ENCODE measurements at places on chromosomes 7 and 10.

- no peak for DNase-seq
These were observed 15.4 kb downstream of the COL13A1 start for GRCh38 chr10:69817078-69817581.

- no peak for DNase-seq
These were observed 800.0 kb downstream of the LRMDA start for GRCh38 chr10:76231286-76231934.

DNA sequence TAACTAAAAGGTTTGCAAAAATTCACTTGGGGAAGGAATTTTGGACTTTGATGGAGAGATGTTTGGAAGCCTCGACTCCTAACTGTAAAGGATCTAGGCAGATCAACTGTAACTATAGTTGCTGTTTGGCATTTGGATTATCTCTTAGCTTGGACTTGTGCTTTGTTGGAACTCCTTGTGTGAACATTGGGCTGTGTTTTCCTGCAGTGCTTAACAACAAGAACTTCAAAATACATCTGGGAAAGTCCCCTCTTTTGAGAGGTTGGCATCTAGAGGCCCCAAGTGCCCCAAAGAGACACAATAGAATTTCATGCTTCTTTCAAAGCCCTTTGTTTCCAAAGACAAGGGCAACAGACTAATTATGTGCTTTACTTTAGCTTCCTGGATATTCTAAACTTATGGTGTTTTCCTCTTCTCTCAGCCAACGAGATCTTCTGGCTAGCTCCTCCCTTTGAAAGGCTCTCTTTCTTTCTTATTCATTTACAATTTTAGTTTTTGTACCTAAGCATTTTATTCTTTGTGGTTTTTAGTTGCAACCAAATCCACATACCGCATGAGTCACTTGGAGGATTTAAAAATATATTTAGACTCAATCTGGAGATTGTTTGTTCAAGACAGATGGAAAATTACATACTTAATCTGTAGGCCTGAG, 11.6 kb downstream of the ABCA13 start:
- no peak for DNase-seq

GRCh38 chr10:63929831-63930467, 408.7 kb downstream of the REEP3 start:
- DNase-seq, result no peak

GRCh38 chr7:47649919-47650318, 68.0 kb upstream of the TNS3 start:
- DNase-seq, result no peak

- DNase-seq, result no peak
These were observed 5.0 kb downstream of the LDB3 start for GRCh38 chr10:86673216-86673826.

DNA sequence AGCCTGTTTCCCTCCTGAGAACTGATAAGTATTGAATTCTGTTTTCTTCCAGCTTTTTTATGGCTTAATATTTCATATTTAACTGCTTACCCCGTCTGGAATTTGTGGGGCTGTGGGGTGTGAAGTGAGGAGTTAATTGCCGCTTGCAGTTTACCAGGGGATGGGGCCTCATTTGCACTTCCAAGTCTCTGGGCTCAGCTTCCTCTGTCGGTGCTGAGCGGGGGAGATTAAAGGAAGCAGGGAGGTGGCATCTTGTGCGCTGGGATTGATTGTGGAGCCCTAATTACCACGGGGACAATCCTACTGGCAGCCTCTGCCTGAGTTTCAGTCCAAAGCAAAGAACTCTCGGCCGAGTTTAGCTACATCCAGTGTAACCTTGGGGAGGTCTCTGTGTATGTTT, 33.4 kb downstream of the ELFN1 start:
- no peak for DNase-seq

DNA sequence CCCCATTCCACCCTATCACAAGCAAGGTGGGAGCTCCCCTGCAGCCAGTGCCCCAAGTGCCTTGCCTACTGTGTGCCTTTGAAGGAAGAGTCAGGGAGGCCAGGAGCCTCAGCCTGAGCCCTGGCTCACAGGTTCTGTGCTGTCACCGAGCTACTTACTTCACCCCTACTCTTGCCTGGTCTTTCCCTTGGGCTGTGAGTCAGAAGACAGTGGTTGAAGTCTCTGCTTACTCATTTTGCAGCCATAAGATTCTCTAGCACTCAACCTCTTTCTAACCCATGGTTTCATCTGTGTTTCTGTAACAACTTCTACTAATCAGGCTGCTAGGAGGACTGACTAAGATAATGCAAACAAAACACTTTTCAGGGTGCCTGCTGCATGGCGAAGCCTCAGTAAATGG, 114.5 kb downstream of the PLCE1 start:
- DNase-seq, result no peak

GRCh38 chr7:37765421-37765829, 81.9 kb downstream of the GPR141 start:
- no peak for DNase-seq

DNA sequence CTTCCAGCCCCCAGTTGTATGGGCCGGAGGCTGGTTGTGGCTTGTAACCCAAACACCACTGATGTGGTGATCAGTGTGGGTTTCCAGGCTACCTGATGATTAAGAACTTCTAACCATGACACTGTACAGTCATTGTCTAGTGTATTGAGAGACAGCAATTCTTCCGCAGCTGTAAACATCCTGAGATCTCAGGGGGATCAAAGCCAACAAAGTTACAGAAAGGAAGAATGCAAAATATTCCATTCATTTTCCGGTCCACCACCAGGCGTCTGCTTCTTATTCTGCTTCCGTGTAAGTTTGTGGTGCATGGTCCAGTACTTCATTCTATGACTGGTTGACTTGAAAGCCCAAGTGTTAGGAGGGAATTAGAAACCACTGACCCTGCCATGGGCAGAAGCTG, 10.3 kb upstream of the GLI3 start:
- no peak for DNase-seq

DNA sequence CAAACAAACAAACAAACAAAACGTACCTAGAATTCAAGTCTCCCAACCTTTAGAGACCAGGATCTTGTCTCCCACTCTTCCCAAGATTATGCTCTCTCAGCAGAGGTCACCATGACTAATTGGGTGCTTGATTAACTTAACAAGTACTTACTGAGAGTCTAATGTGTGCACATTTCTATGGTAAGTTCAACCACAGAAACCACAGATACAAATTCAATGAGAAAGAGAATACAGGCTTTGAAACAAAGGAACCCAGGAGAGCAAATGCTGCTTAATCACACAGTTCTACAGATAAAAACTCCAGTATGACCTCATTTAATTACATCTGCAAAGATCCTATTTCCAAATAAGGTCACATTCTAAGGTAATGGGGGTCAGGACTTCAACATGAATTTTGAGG, 142.8 kb downstream of the DNAJC1 start:
- DNase-seq, result no peak

GRCh38 chr7:120307991-120308545, 35.1 kb downstream of the KCND2 start:
- no peak for DNase-seq

- peak; percentile 36 for DNase-seq
These were observed 2.5 kb upstream of the MLXIPL start for GRCh38 chr7:73626814-73627213.

DNA sequence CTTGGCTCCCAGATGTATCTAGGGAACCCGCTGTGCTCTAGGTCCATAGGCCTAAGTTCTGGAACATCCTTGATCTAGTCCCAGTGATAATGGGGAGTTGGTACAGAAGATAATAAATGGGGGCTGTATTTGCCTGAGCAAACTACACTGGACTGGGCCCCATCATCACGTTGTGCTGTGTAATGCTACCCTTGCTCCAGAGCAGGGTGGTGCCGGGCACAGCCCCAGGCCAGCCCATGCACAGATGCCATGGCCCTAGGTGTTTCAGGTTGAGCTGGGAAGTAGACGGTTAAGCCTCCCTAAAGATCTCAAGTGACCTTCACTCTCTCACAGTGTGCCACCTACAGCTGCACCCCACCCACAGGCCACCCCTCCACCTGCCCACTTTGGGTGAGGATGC, 53.2 kb downstream of the STRA8 start:
- no peak for DNase-seq

DNA sequence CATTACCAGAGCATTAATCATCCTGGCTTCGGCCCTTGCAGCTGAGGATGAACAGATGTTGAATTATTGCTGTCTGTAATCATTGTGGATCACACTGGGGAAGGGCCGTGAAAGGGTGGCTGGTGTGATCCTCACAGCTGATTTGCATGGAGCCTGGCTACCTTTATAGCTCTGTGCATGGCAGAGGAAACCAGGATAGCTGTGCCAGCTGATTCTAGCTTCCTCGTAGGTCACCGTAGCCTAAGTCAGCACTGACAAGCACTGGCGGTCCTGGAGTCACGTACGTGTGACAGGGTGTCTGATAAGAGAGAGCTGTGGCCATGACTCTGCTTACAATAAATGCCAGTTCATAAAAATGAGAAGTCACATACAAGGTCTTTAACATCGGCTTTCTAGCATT, 76.5 kb downstream of the INSYN2A start:
- no peak for DNase-seq

DNA sequence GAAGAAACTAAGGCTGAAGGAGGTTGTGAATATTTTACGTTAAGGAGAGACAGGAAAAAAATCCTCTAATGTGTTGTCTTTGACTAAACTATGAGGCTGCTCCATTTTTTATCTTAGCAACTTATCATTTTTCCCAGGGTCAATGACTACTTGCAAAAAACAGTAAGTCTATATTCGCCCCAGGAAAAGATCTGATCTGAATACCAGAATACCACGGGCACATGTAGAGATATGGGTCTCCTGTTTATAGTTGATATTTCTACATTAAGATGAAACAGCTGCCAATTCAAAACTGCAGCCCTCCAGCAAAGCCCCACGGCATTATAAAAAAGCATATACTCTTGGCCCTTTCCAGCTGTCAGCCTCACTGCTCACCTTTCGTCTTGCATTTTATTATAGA, 358.4 kb downstream of the SH2D4B start:
- no peak for DNase-seq
